ENCODE measurements at places on chromosomes 5 and 9.

GRCh38 chr5:113433071-113433470, 1.7 kb downstream of the TSSK1B start:
- DNase-seq = no peak

- DNase-seq = no peak
Measured at GRCh38 chr5:113102121-113102531, 125.5 kb downstream of the DCP2 start.

DNA sequence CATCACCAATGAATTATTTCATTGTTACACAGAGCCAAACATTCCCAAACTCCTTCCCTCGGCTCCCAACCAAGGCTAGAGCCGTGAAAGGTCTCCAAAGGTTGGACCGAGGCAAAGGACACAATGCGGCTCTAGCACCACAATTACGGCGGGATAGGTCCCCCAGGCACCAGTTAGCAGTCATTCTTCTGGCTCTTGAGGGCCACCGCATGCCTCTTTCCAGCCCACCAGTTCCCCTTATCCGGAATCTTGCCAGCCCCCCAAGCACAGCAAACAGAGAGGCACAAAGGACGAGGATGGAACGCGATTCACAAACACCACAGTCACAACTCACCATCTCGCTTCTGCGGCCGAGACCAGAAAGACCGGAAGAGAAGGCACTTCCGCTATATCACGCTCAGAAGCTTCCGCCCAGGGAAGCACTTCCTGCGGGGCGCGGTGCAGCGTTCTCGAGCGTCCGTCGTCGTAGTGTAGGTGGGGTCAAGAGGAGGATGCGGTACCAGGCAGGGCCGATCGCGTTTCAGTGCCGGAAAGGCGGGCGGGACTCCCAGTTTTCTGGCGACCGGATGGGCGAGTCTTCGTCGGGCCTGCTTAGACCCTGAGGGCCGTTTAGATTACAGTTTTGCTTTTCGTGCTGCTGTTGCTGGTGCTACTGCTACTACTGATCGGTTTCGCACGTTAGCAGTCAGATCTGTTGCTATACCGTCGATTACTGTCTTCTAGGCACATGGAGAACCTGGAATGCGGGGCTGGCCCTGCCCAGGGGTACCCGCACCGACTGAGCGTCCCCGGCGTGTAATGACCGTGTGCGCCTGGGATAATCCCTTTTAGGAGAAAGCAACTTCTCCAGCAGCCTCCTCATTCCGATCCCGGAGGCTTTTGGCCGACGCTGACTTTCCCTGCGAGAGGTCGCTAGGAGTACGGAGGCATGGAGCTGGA, at the start of gene RPL37:
Gene RPL37, minus strand, starts transcription at position 374 of the 939 bp plus-strand sequence. Its CDS starts 37 bp downstream, at position 337.
- peak; percentile 98 for DNase-seq

DNA sequence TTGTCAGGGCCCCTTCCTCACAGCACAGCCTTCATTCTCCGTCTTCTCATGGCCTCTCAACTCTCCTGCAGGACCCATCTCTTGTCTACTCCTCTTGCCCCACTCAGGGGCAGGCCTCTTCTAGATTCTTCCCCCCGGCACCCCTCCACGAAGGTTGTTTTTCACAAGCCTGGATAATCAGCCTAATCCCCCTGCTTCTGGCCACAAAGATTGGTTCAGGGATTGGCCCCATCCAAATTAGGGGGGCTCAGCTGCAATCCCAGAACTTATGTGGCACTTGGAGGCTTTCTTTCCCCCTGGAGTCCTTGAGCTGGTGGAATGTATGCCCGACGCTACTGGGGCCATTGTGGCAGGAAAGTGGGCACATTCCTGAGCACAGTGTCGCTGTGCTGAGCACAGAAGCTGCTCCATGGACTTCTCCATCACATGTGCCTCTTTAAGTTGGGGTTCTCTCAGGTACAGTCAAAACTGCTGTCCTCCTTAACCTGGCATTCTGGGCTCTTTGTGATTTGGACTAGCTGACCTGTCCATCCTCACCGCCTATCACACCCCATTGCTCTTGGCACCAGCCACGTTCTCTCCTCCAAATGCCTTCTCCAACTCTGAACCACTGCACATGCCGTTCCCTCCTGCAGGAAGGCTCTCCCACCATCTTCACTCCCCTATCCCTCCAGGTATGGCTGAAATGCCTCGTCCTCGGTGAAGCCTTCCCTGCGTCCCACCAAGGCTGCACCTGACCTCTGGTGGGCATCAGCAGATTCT, 66.8 kb upstream of the RNF130 start:
- no peak for DNase-seq
